ENCODE measurements at places on chromosomes 2 and 18. TPM values are rescaled to one million over a fixed set of nuclear protein-coding genes. Genes with fewer than 3 reads are reported as not detected.

Gene ARL6IP6
- 51.8 TPM for total RNA-seq

Gene PLCL1
- not detected for total RNA-seq

- no peaks in the 10 kb centered on the region for H3K27me3 ChIP-seq
- H3K4me1 ChIP-seq = no peaks in the 10 kb centered on the region
- H3K27ac ChIP-seq = no peak overlapping the region
- H3K4me3 ChIP-seq = no peak overlapping the region
Measured at GRCh38 chr2:207805566-207806226, 36.0 kb upstream of the FZD5 start.

DNA sequence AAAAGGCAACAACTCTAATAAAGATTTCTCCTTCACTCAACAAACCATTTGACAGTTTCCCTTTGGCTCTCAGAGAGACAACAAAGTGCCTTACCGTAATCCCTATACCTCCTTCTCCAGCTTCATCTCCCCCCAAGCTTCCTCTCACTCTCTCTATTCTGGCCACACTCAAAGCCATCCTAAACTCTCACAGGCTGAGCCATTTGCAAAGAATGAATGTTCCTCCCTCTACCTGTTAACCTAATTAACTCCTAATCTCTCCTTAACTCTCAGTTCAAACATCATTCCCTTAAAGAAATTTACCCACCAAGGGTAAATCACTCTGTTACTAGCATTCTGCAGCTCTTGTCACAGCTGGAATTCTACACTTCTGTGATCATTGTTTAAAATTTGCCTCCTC lies 38.2 kb downstream of the GFPT1 start:
- no peak overlapping the region for H3K27ac ChIP-seq
- H3K4me3 ChIP-seq = no peak overlapping the region
- no peaks in the 10 kb centered on the region for H3K27me3 ChIP-seq
- peaks cover 91% of the 10 kb centered on the region for H3K36me3 ChIP-seq
- no peaks in the 10 kb centered on the region for H3K4me1 ChIP-seq

DNA sequence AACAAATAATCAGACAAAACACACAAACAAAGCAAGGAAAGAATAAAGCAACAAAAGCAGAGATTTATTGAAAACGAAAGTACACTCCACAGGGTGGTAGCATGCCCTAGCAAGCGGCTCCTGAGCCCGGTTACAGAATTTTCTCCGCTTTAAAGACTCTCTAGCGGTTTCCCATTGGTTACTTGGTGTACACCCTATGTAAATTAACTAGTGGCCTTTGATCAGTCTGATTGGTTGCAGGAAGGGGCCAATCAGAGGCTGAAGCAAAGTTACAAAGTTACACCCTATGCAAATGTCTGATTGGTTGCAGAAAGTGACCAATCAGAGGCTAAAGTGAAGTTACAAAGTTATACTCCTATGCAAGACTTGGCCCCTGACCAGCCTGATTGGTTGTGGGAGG lies 242.9 kb downstream of the LDLRAD4 start:
- no peak for DNase-seq
- H3K4me1 ChIP-seq = no peaks in the 10 kb centered on the region
- H3K36me3 ChIP-seq = no peaks in the 10 kb centered on the region
- H3K27me3 ChIP-seq = no peaks in the 10 kb centered on the region

DNA sequence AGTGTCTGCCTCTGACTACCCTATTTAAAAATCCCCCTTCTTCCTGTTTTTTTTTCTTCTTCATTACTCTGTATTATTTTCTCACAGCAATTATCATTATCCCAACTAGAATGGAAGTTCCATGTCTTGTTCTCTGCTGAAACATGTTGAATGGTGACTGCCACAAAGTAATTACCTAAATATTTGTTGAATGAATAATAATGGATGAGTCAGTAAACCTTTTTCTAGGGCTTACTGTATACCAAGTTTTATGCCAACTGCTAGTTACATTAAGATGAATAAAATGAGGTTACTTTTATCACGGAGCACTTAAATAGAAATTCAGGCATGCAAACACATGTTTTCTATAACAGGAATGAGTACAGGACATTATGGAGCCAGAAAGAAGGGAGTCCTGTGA lies 490.6 kb downstream of the THSD7B start:
- peak overlapping the region; percentile 50 for H3K27ac ChIP-seq
- no peaks in the 10 kb centered on the region for H3K27me3 ChIP-seq
- H3K36me3 ChIP-seq = no peaks in the 10 kb centered on the region

- H3K27me3 ChIP-seq = no peaks in the 10 kb centered on the region
- peak; percentile 54 for DNase-seq
- no peak overlapping the region for H3K27ac ChIP-seq
Measured at GRCh38 chr2:19685731-19686130, 216.1 kb downstream of the TTC32 start.

- peak; percentile 55 for DNase-seq
- peaks cover 12% of the 10 kb centered on the region for H3K4me1 ChIP-seq
- peaks cover 5% of the 10 kb centered on the region for H3K36me3 ChIP-seq
- no peaks in the 10 kb centered on the region for H3K27me3 ChIP-seq
- H3K27ac ChIP-seq = peak overlapping the region; percentile 69
Measured at GRCh38 chr18:35580701-35581539, 620 bp upstream of the GALNT1 start.

Gene DLGAP1
- total RNA-seq = not detected

DNA sequence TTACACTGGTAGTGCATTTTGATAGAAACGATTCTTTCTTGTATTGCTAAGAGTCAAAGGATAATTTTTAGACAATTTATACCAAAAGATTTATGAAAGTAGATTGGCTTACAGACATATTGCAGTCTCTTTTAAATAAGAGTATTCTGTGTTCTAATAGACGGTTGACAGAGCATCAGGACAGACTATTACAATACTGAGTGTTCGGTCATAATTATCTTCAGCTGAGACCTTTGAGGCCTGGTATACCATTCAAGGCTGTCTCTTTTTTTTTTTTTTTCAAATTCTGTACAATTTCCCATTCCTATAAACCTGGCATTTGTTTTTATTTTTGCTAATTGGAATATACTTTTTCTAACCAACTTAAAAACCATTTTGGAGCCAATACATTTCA lies 140.6 kb upstream of the NOSTRIN start:
- no peaks in the 10 kb centered on the region for H3K27me3 ChIP-seq
- H3K4me3 ChIP-seq = no peak overlapping the region
- no peak overlapping the region for H3K27ac ChIP-seq
- H3K4me1 ChIP-seq = peaks cover 9% of the 10 kb centered on the region
- H3K36me3 ChIP-seq = no peaks in the 10 kb centered on the region
- no peak for DNase-seq

DNA sequence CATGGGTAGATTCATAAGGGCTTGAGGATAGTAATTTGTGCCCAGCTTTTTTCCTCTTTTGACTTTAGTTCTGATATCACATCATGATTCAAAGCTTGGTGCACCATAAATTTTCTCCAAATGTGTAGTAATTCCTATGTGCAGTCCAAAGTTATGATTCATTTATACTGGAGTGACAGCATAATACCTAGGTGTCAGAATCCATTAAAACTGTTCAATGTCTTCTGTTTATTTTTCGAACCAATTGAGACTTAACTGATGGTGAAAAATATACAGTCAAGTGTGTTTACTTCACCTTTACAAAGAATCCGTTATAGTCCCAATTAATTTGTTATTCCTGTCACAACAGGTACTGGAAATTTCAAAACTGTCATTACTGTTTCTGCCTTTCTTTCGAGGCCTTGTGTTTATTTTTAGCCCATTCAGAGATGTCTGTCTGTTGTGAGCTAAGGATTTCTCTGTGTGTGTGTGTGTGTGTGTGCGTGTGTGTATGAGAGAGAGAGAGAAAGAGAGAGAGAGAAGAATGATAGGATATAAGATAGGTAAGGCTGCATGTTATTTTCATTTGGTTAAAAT lies 389.7 kb upstream of the ATP5MC3 start:
- no peak overlapping the region for H3K27ac ChIP-seq
- DNase-seq = no peak
- H3K27me3 ChIP-seq = no peaks in the 10 kb centered on the region
- H3K4me3 ChIP-seq = no peak overlapping the region
- no peaks in the 10 kb centered on the region for H3K4me1 ChIP-seq

Gene SLC35F6
- 55.2 TPM for total RNA-seq

GRCh38 chr2:16943279-16943958 lies 277.8 kb upstream of the CYRIA start:
- H3K4me1 ChIP-seq = no peaks in the 10 kb centered on the region
- H3K4me3 ChIP-seq = no peak overlapping the region
- DNase-seq = no peak
- H3K36me3 ChIP-seq = no peaks in the 10 kb centered on the region

- H3K27me3 ChIP-seq = no peaks in the 10 kb centered on the region
- no peak overlapping the region for H3K27ac ChIP-seq
- no peaks in the 10 kb centered on the region for H3K36me3 ChIP-seq
- H3K4me1 ChIP-seq = no peaks in the 10 kb centered on the region
- H3K4me3 ChIP-seq = no peak overlapping the region
- no peak for DNase-seq
Measured at GRCh38 chr2:211093743-211094303, 537.4 kb downstream of the CPS1 start.

- no peaks in the 10 kb centered on the region for H3K36me3 ChIP-seq
- H3K4me3 ChIP-seq = no peak overlapping the region
- H3K27ac ChIP-seq = no peak overlapping the region
- no peaks in the 10 kb centered on the region for H3K27me3 ChIP-seq
Measured at GRCh38 chr2:3009005-3009404, 368.6 kb downstream of the EIPR1 start.

- no peak overlapping the region for H3K4me3 ChIP-seq
- no peaks in the 10 kb centered on the region for H3K36me3 ChIP-seq
Measured at GRCh38 chr2:240219208-240219890, 78.9 kb upstream of the OTOS start.

Gene HOXD4
- 5.9 TPM for total RNA-seq

Gene ELOA2
- not detected for total RNA-seq

GRCh38 chr2:64405581-64406406 lies 48.2 kb upstream of the LGALSL start:
- 0 out of 2 replicates have a peak, but pooled peaks cover 3% of the 10 kb centered on the region for H3K27me3 ChIP-seq
- H3K27ac ChIP-seq = no peak overlapping the region
- peaks cover 6% of the 10 kb centered on the region for H3K4me1 ChIP-seq

DNA sequence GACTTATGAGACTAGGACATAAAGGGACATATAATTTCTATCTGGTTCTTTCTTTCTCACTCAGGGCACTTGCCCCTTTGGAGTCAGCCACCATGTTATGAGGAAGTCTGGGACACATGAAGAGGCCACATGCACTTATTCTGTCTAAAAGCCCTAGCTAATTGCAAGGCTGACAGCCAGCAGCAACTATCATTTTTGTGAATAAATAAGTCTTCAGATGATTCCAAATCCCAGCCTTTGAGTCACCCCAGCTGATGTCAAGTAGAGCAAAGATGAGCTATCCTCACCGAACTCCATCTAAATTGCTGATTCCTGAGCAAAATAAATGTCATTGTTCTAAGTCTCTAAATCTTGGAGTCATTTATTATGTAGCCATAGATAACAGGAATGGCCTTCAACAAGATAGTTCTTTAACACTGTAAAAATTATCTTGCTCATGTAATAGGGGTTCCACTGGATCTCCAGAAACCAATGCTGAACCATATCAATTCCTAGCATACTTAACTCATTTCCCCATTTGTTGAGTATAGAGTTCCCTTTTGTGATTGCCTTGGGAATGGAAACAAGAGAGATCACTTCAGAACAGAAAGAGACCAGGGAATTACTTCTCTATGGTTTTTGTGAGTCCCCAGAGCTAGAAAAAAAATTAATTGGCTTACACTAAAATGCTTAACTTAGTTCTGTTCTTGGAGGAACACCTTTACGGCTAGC lies 50.6 kb upstream of the FN1 start:
- no peak for DNase-seq
- H3K27ac ChIP-seq = no peak overlapping the region
- no peaks in the 10 kb centered on the region for H3K4me1 ChIP-seq

Gene SNORC
- total RNA-seq = 0.32 TPM

Gene POTEC
- not detected for total RNA-seq

GRCh38 chr18:45275367-45276113 lies 339.7 kb upstream of the SLC14A2 start:
- no peak overlapping the region for H3K27ac ChIP-seq
- peak; percentile 15 for DNase-seq
- no peak overlapping the region for H3K4me3 ChIP-seq

DNA sequence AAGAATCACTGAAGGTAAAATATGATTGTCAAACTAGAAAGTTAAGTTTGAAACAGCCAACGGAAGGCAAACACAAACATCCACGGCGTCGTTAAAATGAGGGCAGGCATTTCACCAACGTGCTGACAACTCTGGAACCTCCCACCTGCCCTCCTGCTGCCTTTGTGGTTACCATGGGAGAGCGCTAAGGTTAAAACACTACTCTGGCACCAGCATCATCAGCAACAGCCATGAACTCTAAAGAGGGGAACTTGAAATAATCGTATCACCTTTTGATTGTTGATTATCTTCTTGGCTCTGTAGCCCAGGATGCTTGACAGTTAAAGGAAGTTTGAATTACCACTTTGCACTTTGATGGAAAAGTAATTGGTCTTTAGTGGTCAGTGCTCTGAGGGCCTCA lies 34.7 kb downstream of the CYB5A start:
- no peak overlapping the region for H3K4me3 ChIP-seq
- H3K27ac ChIP-seq = no peak overlapping the region
- H3K4me1 ChIP-seq = peaks cover 11% of the 10 kb centered on the region
- no peaks in the 10 kb centered on the region for H3K27me3 ChIP-seq
- peaks cover 39% of the 10 kb centered on the region for H3K36me3 ChIP-seq

DNA sequence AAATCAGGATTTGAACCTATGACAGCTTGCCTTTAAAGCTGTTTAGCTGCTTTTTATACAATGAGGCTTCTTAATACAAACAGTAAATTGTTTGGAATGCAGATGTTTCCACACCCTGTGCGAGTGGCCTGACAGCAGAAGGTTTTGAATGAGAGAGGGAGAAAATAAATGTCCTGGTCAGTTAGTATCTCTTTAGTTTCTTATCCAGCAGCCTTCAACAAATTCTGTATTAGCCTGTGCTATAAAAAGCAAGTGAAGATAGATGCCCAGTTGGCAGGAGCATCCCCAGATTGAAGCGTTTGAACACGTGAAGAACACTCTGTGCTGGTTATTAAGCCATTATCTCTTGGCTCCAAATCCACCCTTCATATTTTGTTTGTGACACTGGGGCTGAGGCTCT lies 70.6 kb downstream of the CERS6 start:
- no peak overlapping the region for H3K4me3 ChIP-seq
- H3K27ac ChIP-seq = 0 out of 2 replicates have a peak overlapping the region, but pooled peaks have one; percentile 4
- H3K27me3 ChIP-seq = no peaks in the 10 kb centered on the region
- H3K36me3 ChIP-seq = no peaks in the 10 kb centered on the region
- peaks cover 55% of the 10 kb centered on the region for H3K4me1 ChIP-seq
- DNase-seq = peak; percentile 16
